ENCODE measurements at places on chromosomes 5 and 9.
A peak's percentile ranks its signal among the peaks of the same experiment; 100 is the strongest.

DNA sequence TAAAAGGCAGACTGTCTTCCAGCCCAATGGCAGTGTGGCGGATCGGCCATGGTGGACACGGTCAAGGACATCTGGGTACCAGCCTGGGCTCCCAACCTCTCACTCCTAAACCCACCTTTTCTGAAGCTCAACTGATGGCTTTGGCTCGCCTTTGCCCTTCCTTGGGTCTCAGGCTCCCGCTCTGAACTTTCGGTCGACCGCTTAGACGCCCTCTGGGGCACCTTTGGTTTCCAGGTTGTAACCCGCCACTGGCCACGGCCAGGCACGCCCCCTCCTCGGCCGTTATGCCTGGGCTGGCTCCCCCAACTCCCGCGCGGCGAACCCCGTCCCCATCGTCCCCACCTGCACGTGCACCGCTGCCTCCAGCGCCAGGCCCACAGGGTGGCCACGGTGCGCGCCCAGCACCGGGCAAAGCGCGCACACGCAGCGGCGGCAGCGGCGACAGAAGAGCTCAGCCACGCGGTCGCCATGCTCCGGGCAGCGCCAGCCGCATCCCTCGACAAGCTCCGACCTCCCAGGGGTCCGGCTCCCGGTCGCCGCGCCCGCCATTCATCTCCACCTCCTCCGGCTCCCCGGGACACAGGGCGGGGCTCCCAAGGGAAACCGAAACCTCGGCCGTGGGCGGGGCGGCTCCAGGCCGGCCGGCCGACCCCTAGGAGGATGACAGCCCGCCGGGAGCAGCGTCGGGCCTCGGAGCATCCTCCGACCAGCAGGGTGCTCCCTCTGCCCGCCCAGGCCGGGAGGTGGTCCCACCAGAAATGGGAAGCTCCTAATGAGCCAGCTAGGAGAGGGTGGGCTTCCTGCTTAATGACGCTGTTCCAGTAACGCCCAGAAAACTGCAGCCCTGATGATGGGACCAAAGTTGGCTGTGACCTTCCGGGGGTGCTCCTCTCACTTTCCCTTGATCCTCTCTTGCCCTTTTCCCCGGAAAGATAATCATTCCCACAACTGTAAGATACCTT lies at the start of gene TRIM14:
Gene TRIM14, minus strand, starts transcription at position 583 of the 962 bp plus-strand sequence. Its CDS starts 34 bp downstream, at position 549.
- DNase-seq = peak; percentile 37

DNA sequence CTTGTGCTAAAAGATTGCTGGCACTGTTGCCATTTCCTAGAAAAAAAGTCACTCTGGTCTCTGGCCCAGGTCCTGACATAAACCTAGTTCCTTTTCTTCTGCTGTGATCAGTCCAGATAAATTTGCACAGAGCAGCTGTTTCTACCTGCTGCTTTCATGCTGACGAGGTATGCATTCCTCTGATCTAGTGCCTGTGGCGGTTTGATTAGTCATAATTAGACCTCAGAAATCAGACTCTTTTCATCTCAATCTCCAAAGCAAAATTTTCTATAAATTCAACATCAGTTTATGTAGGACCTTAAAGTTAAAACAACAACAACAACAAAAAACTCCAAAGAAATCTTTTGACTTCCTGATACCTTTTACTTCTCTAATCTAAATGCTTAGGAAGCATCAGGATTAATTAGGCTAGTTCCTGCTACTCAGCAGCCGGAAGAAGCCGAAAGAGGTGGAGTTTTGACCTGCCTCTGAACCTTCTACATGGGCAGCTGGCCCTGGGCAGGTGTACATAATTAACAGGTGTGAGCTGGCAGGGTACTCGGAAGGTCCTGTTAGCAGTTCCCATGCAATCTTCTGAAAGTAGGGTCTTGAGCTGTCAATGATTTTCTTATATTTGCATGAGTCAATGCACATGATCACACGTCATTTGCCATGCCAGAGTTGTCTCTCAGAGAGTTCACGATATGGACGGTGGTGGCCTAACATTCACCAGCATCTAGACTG lies 83.3 kb upstream of the CCDC112 start:
- no peak for DNase-seq

GRCh38 chr5:177983763-177984583 lies 12.1 kb downstream of the PROP1 start:
- no peak for DNase-seq

DNA sequence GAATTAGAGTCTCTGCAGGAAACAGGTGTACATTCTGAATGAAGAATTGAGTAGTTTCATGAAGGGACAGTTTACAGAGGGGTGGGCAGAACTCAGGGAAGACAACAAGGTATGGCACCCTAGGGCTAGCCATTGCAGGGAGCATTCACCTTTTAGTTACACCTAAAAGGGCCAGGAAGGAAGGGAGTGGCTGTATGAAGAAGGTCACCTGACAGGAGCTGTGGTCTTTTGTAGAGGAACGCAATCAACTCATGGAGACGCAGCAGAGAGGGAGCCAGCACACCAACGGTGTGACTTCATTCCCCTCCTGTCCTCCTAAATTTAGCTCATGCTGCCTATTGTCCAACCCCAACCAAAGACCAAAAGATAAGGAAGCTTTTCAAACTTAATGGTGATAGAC lies 12.7 kb upstream of the ZCCHC7 start:
- DNase-seq = no peak

DNA sequence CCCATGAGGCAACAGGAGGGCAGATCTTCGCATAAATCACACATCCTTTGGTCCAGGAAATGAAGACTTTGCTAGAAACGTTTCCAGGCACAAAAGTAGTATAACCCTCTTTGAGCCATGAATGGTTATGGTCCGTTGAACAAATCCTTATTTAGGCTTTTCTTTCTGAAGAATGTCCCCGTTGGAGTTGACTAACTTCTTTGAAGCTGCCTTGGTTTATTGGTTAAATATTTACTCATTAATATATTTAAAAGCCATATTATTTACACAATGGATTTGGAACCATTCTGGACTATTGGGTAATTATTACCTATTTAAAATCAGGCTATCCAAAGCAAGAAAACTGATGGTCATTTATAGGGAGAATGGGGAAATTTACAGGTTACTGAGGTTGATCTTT lies 347.6 kb upstream of the SLC30A5 start:
- DNase-seq = no peak

- DNase-seq = no peak
These were observed 180.2 kb downstream of the TRPM3 start for GRCh38 chr9:70941191-70941590.
